Thoracic aorta (tissue), 2 donors: ENCODE measurements at places on chromosomes 16 and 17.

DNA sequence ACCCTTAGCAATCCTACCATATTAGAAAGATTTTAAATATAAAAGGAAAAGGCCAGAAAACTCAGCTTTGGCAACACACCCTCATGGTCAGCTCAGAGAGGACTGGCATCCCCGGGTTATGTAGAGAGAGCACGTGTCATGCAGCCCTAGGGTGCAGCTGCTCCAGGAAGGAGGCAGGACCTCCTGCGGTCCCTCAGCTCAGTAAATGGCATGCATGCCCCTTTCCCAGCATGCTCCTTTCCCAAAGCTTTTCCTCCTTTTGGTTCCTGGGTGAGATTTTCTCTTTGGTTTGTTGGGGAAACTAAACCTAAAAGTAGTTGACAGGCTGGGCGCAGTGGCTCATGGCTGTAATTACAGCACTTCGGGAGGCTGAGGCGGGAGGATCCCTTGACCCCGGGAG, 3.9 kb downstream of the GAN start:
- no peak overlapping the region for H3K27ac ChIP-seq
- H3K4me1 ChIP-seq: peaks cover 8% of the 10 kb centered on the region
- no peaks in the 10 kb centered on the region for H3K36me3 ChIP-seq
- H3K27me3 ChIP-seq: no peaks in the 10 kb centered on the region

DNA sequence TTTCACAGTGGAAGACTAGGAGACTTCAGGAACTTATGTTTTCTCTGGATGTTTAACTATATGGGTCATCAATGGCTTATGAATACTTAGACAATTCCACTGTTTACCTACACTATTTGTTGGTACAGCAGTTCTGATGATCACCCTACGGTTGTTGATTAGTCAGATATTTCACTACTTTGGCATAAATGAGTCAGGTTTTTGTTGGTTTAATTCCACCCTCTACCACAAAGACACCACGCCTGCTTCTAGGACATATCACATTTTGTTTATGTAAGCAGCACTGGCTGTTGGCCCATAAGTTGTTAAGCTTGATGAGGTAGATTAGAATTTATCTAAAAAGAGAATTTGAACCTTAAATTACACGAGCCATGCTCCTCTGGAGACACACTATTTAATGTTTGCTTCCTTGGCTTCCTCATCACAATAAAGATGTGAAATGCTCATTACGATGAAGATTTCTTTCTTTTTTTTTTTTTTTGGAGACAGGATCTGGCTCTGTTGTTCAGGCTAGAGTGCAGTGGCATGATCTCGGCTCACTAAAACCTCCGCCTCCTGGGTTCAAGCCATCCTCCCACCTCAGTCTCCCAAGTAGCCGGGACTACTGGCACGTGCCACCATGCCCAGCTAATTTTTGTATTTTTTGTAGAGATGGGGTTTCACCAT, 4.3 kb downstream of the GDE1 start:
- no peak overlapping the region for H3K27ac ChIP-seq
- H3K27me3 ChIP-seq: no peaks in the 10 kb centered on the region
- no peak for DNase-seq
- H3K4me3 ChIP-seq: no peak overlapping the region
- peaks cover 4% of the 10 kb centered on the region for H3K36me3 ChIP-seq

DNA sequence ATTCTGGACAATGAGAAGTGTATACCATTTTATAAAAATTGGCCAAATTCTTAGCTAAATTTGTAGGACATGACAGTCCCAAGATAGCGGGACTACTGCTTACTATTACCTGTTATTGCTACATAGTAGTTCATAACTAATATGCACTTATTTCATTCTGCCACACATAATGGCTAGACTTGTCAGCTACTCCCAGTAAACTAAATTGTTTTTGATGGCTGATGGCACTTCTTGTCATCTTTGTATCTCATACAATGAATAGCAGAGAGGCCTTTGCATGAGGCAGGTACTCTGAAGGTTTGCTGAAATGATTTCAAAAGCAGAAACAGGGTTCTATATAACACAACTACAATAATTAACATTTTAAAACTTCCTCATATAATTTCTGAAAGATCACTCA, 44.0 kb downstream of the ITFG1 start:
- H3K4me1 ChIP-seq: no peaks in the 10 kb centered on the region
- no peaks in the 10 kb centered on the region for H3K27me3 ChIP-seq
- H3K4me3 ChIP-seq: no peak overlapping the region
- no peak for DNase-seq

DNA sequence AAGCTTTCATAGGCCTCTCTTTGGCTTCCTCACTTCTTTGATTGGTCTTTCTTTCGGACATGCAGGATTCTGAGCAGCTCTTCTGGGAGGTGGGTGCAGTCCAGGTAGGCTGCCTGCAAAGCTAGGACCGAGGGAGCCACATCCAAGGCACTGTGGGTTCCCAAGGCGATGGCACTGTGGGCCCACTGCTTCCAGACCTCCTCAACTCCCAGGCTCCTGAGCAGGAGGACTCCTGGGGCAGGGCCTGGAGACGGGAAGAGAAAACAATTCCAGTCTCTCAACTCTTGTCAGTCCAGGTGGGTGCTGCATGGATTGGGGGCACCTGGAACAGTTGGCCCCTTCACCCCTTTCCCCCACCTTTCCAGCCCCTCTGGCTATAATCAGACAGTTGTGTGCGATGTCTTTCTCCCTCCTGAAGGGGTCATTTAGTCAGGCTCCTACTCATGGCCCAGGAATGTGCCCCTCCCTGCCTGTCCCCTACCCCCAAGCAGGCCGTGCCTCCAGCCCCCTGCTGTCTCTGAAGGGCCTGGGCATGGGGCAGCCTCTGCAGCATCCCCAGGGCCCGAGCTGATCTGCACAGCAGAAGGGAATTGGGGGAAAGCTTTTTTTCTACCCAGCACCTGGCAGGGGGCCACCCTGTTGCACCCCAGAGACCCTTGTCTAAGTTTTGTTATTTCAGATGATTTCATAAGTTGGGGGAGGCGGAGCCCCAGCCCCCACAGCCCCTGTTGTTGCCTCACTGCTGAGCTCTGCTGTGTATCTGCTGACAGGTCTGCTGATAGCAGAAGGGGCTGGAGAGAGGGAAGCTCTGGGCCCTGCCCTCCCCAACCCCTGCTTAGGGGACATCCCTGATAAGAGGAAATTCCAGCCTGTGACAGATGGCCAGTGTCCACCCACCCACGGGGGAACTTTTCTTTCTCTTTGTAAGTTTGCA, 330.3 kb downstream of the SEC14L1 start:
- no peaks in the 10 kb centered on the region for H3K27me3 ChIP-seq
- peaks cover 60% of the 10 kb centered on the region for H3K4me1 ChIP-seq
- H3K4me3 ChIP-seq: no peak overlapping the region

- no peak for DNase-seq
- H3K27me3 ChIP-seq: no peaks in the 10 kb centered on the region
- peaks cover 18% of the 10 kb centered on the region for H3K36me3 ChIP-seq
- no peak overlapping the region for H3K27ac ChIP-seq
- peaks cover 4% of the 10 kb centered on the region for H3K4me1 ChIP-seq
- H3K4me3 ChIP-seq: peak overlapping the region; percentile 86
These were observed 1.4 kb downstream of the VKORC1 start for GRCh38 chr16:31093132-31093703.
